ENCODE measurements at places on chromosomes 6 and 20.

DNA sequence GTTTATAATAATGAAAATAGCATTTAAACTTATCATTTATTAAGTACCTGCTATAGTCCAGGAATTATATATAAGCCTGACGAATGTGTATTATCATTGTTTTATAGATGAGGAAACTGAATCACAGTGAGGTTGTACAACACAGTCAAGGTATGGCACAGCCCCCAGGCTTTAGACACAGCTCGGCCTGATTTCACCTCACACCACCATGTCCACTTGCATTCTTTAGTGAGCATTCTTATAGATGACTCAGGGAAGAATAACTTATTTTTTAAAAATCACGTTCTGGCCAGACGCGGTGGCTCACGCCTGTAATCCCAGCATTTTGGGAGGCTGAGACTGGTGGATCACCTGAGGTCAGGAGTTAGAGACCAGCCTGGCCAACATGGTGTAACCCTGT is 289.0 kb downstream of the SYNE1 start:
- DNase-seq = no peak

DNA sequence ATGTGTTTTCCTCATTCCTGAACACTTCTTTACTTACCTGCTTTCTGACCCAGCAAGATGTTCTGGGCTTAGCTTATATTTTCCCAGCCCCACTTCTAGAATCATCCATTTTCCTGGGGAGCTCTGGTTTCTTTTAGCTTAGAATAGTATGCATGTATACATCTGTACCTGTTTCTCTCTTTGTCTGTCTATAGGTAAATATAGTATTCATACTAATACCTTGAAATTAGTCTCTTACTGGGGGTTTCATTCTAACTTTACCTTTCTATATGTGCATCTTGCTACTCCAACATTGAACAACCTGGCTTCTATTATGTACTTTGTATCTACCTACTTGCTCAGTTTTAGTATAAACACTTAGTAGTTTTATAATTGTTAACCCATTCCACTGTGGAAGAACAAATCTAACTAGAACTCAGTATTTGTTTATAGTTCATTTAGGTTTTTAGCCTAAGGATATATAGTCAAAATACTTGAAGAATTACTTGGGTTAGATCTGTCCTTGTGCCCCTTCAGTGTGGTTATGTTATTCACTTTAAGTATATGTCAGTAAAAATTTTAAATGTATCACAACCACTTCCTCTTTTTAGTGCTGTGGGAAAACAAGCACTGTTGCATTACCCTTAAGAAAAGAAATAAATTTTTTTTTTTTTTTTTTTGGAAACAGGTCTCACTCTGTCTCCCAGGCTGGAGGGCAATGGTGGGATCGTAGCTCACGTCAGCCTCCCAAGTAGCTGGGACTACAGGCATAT is 54.0 kb downstream of the ASXL1 start:
- DNase-seq = no peak

- DNase-seq = peak; percentile 32
These were observed 7.4 kb upstream of the INSM1 start for GRCh38 chr20:20360464-20360863.

DNA sequence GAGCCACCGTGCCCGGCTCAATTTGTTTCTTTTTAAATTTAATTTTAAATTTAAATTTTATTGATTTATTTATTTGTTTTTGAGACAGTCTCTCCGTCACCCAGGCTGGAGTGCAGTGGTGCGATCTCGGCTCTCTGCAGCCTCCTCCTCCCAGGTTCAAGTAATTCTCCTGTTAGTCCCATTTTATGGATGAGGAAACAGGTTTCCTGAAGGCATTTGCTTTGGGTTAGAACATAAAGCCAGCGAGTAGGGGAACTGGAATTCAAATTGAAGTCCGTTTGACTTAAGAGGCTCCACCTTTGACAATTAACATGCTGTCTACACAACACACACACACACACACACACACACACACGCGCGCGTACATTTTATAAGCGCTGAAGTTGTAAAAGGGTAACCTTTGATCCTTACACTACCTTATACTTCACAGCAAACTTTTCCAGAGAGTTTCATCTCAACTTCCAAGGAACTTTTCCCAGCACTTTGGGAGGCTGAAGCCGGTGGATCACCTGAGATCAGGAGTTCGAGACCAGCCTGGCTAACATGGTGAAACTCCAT is 232.0 kb downstream of the BCAS1 start:
- DNase-seq = no peak

DNA sequence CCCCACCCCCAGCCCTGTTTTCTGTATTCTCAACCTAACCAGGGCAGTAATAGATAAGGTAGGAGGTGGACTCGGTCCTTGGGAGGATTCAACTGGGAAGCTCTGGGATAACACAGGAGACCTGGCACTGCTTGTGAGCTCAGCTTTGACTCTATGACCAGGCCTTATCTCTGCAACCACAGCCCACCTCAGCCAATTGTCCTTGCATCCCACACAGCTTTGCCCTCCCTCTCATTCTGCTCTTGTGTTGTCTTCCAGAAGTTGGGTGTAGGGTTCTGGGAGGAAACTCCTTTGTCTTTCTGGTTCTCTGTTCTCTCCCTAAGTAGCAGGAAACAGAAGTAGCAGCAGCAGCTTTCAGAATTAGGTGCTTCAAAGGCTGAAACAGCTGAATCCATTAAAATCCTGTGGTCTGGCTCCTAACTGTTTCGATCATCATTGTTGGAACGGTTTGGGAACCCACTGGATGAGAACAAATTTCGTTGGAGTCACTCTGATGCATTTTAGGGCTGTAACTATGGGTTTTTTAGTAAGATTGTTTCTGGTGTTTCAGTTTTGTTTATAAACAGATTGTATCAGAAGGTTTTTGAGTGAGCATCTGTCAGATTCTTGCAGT is 32.4 kb upstream of the SNX9 start:
- DNase-seq = no peak

DNA sequence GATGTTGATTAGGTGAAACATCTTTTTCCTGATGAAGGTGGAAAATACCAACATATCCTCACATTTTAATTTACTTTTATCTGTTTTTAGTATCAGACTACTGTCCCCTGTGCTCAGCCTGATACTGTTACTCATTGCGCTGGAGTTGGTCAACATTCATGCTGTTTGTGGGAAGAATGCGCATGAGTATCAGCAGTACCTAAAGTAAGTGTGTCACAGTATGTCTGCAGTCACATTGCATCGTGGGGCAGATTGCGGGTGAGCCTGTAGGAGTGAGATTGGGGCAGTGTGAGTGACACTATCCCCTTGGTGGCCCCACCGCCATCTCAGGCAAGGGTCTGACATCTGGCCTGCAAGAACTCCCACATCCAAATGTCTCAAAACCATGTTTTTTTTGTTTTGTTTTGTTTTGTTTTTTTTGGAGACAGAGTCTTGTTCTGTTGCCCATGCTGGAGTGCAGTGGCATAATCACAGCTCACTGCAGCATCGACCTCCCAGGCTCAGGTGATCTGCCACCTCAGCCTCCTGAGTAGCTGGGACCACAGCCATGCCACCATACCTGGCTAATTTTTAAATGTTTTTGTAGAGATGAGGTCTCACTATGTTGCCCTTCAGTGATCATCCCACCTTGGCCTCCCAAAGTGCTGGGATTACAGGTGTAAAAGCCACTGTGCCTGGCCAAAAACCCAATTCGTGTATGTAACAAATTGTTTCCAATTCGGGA is 27.8 kb downstream of the ERMARD start:
- DNase-seq = peak; percentile 15

- DNase-seq = no peak
These were observed 37.6 kb upstream of the CST7 start for GRCh38 chr20:24911461-24911860.

- DNase-seq = no peak
These were observed at the start of gene LHFPL5 for GRCh38 chr6:35804996-35805736. LHFPL5 (plus strand) TSS chr6:35805352; CDS start chr6:35805671, 319 bp downstream.

- DNase-seq = no peak
These were observed 73.7 kb downstream of the RPP40 start for GRCh38 chr6:4930025-4930691.

- no peak for DNase-seq
These were observed 68.8 kb downstream of the CDH4 start for GRCh38 chr20:61320691-61321425.

DNA sequence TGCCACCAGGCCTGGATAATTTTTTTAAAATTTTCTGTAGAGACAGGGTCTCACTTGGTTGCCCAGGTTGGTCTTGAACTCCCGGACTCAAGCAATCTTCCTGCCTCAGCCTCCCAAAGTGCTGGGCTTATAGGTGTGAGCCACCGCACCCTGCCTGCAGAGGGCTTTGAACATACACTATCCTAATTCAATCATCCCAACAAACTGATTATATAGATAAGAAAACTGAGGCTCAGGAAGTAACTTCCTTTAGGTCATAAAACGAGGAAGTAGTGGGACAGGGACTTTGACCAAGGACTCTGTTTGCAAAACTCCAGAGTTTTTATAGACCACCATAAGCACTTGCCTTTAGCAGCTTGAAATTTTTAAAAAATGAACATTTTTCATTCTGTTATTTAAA is 5.0 kb upstream of the BANF2 start:
- no peak for DNase-seq

DNA sequence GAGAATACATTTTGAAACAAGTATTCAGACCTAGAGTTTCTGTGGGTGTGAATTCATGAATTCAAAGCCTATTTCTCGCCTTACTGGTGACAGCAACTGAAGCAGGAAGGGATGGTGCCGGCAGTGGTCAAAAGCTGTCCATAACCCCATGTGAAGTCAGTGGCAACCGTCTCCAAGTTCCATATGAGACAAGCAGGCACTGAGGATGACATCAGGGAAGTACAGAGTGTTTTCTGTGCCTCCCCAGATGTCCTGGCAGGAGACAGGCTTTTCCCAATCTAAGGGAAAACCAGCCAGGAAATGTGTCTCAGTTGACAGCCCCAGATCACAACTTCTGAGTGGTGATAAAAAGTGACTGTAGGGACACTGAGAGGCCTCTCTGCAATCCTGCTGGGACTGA is 66.6 kb downstream of the HIVEP2 start:
- no peak for DNase-seq

GRCh38 chr6:6008089-6008647 is 1.4 kb upstream of the NRN1 start:
- DNase-seq = no peak

GRCh38 chr6:127483399-127484055 is 24.3 kb upstream of the KIAA0408 start:
- DNase-seq = no peak

GRCh38 chr6:13796781-13797180 is 17.6 kb downstream of the MCUR1 start:
- DNase-seq = no peak

- DNase-seq = no peak
These were observed 6.1 kb downstream of the KLHL31 start for GRCh38 chr6:53659458-53659857.

GRCh38 chr20:10629946-10630650 is 43.7 kb downstream of the JAG1 start:
- no peak for DNase-seq

GRCh38 chr6:78810146-78810545 is 57.2 kb upstream of the IRAK1BP1 start:
- peak; percentile 87 for DNase-seq

Data from foreskin keratinocyte (primary cell).